Esophagus squamous epithelium (tissue), 5 donors: ENCODE measurements at places on chromosomes 12 and 14.

DNA sequence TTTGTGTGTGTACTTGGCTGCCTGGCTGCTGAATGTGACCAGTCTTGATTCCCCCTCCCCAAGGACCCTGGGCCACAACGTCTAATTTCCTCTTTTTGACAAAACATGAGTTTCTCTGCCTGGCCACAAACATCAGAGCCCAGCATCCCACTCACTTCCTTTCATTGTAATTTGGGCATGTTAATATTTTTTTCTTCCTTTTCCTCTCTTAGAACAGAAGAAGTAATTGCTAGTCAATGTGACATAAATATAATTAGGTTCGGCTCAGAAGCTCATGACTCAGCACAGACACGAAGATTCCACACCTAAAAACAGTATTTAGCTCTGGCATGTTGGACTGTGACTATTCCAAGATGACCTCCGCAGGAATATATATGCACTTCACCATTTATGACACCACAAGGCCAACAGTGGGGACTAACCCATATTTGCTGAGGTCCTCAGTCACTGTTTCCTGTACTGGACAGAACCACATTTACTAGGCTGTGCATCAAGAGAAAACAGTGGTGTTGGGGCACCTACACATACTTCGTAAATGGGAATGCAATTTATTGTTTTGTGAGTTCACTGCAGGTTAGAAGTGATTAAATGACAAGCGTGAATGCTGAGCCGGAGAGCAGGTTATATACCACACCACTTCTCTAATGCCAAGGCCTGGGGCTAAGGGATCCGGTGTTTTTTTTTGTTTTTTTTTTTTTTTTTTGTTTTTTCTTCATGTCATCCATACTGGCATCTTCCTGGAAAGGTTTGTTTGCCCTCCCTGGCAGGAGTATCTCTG lies 4.2 kb downstream of the GSG1 start:
- DNase-seq = no peak

- no peak for DNase-seq
Observed at GRCh38 chr14:50769863-50770500, 61.0 kb downstream of the NIN start.

DNA sequence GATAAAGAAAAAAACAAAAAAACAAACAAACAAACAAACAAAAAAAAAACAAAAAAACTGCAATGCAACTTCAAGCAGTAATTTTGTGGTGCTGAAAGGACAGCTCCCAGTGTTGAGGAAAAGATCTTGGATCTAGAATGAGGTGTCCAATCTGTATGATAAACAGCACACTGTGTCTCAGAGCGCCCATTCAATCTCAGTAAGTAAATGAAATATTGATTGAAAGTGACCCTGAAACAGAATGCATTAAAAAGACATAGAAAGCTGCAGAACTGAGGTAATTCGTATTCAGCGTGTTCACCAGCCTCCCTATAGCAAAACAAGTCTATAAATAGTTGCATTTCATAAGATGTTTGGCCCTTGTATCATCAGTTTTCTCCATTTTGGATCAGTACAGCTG lies 153.0 kb downstream of the NOVA1 start:
- no peak for DNase-seq

- no peak for DNase-seq
Observed at GRCh38 chr12:102769323-102769916, 147.6 kb downstream of the PAH start.

- no peak for DNase-seq
Observed at GRCh38 chr14:51844081-51844881, 16.1 kb upstream of the GNG2 start.

DNA sequence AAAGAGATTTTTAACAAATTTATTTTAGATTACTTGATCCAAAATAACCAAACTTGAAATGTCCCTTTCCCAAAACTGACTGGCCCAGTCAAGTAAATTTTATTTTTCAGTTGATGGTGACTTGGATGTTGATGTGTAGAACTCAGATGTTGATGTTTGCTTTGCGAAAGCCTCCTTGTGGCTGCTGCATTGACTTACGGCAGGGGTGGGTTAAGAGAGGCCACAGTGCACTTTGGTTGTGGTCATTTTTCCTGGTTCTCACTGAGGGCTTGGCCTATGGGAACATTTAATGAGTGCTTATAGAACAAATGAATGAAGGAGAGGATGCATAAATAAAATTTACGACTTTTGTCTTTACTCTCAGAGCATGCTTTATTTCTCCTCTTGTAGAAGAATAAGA lies 52.6 kb downstream of the SLCO1B3 start:
- DNase-seq = no peak

DNA sequence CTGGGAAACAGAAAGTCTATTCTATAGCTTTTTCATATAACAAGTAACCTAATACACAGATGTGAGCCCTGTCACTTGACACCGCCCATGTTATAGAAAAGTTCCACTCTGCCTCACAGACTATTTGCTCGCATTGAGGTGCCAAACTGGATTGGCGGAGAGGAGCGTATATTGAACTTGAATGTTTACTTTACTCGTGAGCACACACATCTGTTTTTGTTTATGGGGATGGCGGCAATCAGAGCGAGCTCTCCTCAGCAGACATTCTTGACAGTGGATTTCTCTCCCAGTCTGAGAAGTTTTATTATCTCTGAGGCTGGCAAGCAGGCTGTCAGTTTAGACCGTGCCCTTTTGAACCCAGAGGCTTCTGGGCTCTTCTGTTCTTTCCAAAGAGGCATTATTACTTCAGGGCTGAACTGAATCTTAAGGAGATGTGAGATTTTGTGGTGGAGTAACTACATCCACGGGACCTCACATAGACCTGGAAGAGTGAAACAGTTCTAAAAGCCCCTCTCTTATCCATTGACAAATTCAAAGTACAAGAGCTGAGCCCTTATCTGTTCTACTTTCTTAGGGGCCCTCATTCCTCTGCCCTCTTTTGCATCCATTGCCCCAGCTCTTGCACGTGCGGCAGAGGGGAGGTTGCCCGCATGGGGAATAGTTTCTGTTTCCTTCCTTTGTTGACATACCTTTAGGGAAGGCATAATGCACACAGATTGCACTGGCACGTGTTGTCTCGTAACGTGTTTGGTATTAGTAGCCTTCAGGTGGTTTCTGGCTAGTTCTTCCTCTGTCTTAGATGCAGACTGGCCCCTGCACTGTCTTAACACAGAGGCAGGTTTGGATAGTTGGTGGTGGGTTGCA lies 68.2 kb downstream of the DRAM1 start:
- DNase-seq = no peak

GRCh38 chr12:93979189-93979588 lies 169.2 kb upstream of the PLXNC1 start:
- DNase-seq = no peak

DNA sequence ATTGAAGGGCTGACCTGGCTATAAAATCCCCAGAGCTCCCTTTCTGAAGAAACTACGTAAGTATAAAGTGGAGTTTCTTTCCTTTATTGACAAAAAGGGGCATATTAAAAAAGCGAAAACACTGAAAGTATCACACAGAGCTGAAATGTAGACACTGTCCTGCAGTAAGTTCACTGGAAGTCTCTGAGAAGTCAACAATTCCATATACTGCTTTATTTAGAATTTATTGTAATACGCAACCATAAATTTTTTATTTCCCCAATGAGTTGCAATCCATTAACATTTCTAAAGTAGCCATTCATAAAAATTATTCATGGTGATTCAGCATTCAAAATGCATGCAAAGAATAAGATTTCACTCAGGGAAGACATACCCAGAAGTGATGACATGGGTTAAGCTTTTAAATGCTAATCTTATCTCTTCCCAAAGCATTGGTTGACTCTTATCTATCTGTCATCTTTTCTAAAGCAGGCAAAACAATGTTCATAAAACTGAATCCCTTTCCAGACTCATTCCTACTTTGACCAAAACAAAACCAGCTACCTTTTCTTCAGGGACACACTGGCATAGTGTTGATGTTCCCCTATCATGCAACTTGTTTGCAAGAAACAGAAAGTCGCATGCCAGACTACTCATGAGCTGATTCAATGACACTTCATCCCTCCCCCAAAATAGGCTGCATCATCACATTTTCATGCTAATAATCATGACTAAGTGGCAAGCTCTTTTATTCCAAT lies 17.3 kb downstream of the KITLG start:
- no peak for DNase-seq

- no peak for DNase-seq
Observed at GRCh38 chr14:105102893-105103292, 37.7 kb upstream of the GPR132 start.

DNA sequence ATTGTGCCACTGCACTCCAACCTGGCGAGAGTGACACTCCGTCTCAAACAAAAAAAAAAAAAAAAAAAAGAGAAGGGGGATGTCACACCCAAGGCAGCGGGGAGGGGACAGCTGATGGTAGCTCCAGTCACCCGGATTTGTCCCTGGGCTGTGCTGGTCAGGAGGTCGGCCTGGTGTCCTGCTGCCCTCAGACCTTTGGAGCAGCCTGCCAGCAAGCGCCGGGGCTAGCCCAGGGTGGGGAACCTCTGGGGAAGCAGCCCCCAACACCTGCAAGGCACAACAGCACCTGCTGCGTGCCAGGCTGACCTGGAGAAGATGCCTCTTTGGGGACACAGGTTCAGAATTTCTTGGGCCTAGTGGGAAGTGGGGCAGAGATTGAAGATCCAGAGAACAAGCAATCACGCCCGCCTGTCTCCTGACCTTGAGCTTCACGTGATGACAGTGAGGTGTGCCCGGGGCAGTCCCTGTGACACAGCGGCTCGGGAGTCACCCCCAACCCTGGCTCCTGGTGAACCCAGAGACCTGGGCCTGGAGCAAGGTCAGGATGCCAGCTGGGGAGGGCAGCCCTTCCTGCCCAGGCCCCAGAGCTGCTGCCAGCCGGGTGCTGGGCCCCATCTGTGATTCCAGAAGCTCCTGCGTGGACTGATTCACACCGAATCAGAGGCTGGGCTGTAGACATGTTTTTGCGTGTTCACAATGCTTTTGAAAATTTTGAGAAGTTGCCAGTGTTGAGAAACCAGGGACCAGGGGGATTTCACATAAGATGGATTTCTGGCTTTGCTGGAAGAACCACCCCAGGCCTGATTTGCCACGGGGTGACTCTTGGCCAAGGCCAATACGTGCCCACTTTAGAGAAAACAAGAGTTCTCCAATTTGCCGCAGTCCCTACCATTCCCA lies 66.4 kb downstream of the RFLNA start:
- DNase-seq = no peak

- DNase-seq = no peak
Observed at GRCh38 chr12:52347551-52348510, 19.4 kb downstream of the KRT85 start.

GRCh38 chr12:50120953-50121352 lies 8.9 kb downstream of the COX14 start:
- DNase-seq = no peak

DNA sequence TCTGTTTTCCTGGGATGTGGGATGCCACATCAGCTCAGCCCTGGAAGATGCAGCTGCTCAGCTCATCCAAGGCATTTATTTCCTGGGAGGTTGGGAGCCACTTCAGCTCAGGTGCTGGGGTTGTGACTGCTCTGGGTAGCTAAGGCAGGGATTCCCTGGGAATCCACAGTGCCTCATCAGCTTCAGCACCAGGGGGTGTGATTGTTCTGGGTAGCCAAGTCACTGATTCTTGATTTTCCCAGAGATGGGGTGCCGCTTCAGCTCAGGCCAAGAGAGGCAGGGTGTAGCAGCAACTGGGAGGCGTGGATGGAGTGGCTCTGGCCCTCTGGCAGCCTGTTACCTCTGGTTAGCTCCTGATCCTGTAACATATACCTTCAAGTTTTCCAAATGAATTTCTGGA lies 81.3 kb upstream of the PRMT8 start:
- DNase-seq = no peak

- no peak for DNase-seq
Observed at GRCh38 chr12:57893431-57894353, 47.2 kb upstream of the CTDSP2 start.

- no peak for DNase-seq
Observed at GRCh38 chr14:75277008-75277814, 1.4 kb upstream of the FOS start.

DNA sequence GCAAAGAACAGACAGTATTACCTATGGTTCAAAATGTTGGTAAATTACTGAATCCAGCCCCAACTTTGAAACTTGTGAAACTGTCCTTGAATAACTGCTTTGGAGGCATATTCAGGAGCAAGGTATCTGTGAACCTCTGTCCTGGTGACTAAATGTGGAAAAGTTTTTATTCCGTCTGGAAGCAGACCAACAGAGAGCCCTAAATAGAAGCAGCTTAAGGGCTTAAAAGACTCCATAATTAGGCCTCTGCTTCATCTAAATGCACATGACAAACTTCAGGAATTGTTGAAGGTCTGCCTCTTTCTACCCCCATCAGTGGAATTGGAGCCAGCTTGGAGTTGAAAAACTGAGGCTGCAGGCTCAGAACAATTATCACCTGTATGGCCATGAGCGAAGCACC lies 276.5 kb downstream of the KCNH5 start:
- DNase-seq = no peak

DNA sequence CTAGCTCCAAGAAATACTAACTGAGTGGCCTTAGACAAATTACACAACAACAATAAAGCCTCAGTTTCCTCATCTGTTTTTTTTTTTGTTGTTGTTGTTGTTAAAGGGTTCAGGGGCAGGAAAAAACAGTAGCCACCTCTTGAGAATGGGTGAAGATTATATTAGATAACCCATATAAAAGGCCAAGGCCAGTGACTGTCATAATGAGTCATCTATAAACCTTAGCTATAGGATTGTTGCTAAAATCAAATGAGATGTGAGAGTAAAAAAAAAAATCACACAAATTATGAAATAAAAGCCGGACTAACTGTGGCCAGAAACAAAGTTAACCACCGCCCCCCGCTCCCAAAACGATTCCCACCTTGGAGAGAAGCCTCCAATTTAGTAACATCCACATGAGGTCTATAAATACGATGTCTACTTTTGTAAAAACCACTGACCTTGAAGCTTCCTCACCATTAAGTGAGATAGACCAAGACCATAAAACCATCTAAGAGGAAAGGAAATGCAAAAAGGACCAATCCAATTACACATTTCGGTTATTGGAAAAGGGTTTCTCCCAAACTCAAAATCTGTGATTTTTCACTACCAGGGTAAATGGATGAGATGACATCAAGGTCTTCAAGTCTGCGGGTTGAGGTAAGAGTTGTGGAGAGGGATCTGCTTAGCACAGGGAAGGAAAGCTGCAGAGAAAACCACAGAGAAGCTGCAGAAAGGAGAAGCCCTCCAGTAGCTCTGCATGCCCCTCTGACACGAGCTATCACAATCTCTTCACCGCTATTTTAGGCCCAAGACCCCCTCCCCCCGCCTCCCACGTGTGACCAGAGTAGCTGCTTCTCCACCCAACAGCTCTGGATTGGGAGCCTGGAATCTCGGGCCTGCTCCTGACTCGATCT lies 1.0 kb downstream of the NAA25 start:
- no peak for DNase-seq
